Right forelimb (tissue), 1 donor: ENCODE measurements at places on chromosomes 6 and 20.

DNA sequence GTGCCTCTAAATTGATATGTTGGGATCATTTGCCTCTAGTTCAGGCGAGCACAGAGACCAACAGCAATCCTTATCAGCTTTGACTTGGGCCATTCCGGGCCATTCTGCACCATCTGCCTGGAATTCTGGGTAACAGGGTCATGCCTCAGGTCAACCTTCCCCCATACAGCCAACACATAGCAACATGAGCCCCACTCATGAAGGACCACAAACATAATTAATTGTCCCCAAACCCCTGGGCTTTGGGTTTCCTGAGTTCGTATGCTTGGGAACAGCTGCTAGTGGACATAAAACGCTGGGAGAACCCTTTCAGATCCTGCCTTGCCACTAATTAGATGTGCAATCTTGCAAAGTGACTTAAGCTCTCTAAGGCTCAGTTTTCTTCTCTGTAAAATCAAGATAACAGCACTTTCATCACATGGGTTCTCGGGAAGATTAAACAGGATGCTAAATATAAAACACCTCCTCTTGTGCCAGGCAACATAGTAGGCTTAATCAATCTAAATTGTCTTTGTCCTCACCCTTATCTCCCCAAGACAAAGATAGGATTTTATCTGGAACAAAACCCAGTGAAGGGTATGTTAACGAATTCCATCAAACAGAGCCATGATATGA, 426.5 kb downstream of the CD83 start:
- no peak for DNase-seq

DNA sequence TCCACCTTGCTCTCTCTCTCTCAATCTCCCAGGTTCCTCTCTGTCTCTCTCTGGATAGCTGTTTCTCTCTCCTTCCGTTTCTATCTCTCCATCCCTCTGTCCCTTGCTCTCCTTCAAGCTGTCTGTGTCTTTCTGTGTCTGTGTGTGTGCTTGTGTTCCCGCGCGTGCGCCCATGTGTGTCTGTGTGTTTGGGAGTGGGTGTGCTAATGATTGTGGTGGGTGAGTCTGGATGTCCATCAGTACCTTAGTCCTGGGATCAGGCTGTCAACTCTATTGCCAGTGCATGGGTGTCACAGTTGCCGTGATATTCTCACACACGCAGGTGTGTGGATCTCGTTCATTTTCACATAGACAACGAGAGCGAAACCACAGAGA, 1380.6 kb upstream of the DEFB115 start:
- no peak for DNase-seq

- no peak for DNase-seq
Observed at GRCh38 chr6:16398587-16398986, 160.2 kb downstream of the GMPR start.

- DNase-seq, result no peak
Observed at GRCh38 chr6:35651244-35651643, 37.5 kb downstream of the FKBP5 start.

DNA sequence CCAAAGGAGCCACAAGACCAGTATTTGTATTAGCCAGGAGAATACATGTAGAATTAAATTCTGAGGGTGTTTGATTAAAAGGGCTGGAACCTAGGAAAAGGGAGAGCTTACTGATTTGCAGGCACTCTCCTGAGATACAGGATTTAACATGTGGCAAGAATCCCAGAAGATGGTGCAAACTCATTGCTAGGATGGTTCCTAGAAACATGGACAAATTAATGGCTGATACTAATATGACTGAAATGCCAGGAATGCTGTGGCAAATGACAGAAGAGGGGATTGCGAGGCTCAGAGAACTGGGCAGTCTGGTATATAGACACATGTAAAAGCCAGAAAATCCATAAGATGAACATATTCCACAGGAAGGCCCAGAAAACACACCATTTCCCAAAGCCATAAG, 118.1 kb downstream of the RWDD2A start:
- DNase-seq, result no peak

DNA sequence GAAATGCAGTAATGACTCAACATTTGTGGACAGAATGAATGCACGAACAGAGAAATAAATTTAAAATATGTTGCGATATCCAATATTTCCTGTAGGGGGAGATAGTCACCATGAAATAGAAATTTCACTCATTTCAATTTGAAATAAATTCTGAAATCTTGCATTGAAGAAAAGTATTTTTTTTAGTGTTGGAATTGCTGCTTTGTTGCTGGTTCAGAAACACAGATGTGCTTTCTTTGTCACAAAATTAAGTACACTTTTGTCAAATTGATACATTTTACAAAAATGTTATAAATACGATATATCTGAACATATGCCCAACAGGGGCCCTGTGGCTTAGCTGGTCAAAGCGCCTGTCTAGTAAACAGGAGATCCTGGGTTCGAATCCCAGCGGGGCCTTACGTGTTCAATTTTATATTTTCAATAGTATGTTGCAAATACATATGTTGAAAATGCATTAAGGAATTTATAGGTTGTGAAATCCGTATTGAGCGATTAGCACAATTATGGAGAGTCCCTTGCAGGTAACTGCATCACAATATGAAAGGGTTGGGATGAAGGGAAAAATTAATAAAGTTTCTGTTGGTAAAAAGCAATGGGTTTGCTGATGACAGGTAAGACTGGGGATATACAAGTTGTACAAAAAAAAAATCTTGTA, 85.4 kb upstream of the PRSS16 start:
- DNase-seq, result no peak

DNA sequence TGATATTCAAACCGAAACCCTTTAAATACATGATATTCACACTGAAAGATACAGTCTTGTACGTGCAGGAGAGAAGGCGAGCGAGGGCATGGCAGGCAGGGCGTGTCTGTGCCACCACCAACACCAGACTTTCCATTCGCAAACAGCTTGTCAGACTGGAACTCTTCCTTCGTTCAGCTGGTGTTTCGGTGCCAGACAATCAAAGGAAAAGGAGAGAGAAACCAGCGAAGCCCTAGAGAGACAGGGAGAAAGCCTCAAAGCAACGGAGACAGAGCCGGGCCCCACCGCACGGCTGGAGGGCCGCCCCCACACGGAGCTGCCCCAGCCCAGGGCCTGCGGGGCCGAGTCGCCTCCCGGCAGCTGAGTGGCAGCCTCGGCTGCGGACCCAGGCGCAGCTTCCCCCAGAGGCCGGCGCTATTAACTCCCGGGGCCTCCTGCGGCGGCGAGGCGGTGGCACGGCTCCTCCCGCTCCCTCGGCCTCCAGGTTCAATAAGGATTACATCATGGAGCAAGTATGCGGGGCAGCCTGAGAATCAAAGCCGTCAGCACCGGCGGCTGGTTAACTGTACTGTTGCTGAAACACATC, 32.1 kb upstream of the NR2E1 start:
- DNase-seq, result peak; percentile 71

DNA sequence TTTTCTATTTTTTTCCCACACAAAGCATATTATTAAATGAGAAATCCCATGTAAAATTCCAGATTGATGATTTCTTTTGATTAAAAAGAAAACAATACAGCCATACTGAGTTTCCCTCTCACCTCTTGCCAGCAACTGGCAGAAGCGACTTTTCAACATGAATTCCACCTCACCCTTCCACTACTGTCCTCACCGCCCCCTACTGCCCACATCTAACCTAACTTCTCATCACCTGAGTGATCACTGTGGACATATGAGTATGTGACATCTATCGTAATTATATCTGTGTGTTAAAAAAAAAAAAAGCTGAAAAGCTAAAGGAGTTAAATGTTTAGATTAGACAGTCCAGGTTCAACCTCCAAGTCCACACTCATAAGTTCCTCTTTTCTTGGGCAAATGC, 528.6 kb downstream of the PRKN start:
- no peak for DNase-seq

GRCh38 chr6:7992002-7992815, 72.0 kb downstream of the BLOC1S5 start:
- no peak for DNase-seq

DNA sequence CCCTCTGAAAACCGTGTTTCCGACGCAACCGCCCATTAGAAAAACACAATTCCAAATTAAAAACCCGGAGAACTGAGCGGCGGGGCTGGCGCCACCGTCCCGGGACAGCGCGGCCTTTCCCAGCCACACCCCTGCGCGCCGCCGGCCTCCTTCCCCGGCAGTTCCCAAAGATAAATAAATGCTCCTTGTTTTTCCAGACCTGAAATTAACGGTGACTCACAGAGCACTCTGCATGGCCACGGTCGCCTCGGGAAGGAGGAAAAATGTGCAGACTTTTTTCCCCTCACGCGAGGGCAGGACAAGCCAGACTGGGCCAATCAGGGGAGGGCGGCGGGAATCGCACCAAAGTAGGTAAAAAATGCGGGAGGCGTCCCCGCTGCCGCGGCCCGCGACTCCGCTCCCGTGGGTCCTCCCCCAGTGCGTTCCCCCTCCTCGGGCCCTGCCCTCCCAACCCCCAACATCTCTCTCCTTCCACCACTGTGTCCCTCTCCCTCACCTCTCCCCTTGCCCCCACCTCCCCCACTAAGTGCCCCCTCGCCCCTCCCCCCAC, 828 bp upstream of the DSTN start:
- peak; percentile 86 for DNase-seq

DNA sequence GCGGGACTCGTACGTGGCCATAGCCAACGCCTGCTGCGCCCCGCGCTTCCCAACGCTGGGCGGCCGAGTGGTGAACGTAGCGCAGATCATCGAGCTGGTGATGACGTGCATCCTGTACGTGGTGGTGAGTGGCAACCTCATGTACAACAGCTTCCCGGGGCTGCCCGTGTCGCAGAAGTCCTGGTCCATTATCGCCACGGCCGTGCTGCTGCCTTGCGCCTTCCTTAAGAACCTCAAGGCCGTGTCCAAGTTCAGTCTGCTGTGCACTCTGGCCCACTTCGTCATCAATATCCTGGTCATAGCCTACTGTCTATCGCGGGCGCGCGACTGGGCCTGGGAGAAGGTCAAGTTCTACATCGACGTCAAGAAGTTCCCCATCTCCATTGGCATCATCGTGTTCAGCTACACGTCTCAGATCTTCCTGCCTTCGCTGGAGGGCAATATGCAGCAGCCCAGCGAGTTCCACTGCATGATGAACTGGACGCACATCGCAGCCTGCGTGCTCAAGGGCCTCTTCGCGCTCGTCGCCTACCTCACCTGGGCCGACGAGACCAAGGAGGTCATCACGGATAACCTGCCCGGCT, 3.4 kb downstream of the SLC32A1 start:
- no peak for DNase-seq

GRCh38 chr6:118708744-118709143, 57.4 kb upstream of the CEP85L start:
- DNase-seq, result no peak

- no peak for DNase-seq
Observed at GRCh38 chr6:81763051-81763450, 10.6 kb upstream of the TENT5A start.

DNA sequence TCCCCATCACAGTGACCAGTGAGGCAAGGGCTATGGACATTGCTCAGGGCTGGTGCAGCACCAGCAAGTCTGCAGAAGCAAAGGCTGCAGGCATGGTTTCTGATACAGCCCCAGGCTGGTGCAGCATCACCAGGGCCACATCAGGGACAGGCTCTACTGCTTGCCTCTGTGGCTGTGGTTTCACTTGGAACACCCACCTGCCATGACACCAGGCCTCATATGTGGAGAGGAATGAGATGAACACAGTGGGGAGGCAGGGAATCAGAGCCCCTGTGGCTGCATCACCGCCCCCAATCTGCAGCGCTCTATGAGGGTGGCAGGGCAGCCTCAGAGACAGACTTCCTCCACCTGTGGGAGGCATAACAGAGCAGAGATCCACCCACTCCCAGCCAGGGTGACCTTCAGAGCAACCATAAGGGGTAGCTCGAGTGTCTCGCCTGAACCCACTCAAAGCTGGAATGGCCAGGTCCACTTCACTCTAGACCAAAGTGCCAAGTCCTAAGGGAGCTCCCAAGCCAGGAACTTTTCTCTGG, 7.9 kb downstream of the RING1 start:
- peak; percentile 34 for DNase-seq

DNA sequence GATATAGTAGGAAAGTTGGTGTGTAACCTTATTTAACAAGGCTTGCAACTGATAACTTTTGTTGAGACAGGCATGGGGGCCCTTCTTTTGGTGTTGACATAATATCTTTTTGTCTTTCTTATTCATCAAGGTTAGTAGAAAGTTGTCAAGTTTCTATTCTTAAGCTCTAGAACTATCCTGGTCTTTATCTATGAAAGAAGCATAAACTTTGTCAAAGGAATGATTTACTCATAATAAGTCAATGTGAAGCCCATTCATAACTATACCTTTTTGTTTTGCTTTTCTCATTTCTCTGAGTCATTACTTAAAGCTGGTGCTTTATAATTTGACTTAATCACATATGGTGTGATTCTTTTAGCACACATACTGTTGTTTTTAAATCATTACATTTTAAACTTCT, 312.4 kb downstream of the UTRN start:
- no peak for DNase-seq

GRCh38 chr20:23988561-23988960, at the start of gene GGTLC1:
Gene GGTLC1, minus strand, starts transcription at chr20:23988779. Its CDS starts 2,168 bp downstream, at chr20:23986611.
- DNase-seq, result no peak

DNA sequence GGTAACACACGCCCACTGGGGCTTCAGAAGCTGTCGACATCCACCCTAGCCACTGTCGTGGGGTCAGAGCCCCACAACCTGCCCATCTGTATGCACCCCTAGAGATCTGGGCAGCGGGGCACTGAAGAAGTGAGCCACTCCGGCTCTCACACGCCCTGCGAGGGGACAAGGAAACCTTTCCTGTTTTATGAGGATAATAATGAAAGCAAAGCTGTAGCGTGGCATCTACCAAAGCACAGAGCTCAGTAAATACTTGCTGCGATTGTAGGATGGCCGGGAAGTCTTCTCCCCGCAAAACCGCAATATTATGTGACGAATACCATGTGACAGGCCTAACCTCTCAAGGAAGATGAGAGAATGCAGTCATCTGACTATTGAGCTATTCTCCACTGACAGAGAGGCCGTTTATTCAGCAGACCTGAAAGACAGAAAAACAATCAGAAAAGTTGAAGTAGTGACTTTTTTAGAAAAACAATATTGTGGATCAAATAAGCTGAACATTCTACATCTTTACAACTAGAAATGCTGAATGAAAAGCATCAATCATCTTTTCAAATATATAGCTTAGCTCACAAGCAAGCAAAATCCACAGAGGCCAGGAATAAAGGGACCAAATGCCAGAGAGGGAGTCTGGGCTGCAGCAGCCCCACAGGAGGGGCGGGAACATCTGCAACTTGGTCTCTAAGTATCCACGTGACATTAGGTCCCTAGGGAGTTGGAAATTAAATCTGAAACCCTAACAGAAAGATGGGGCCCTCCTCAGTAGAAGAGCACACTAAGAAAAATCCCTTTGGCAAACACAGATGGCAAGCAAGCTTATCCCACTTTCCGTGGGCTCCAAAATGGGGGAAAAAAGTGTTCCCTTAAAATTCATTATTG, 207.8 kb downstream of the TTLL2 start:
- no peak for DNase-seq

DNA sequence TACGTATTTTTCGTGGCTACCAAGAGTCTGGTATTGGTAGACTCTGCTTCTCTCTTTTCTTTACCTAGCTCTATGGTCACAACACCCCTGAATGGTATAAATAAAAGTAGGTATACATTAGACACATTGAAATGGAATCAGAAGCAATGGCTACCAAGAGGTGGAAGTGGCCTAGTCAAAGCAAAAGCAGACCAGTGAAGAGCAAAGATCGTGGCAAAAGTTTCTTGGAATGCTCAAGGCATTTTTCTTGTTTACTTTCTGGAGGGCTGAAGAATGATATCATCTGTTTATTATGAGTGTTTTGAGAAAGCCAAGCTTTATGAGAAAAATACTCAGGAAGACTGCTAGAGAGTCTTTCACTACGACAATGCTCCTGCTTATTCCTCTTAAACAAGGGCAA, 28.6 kb upstream of the MOCS1 start:
- no peak for DNase-seq

- DNase-seq, result no peak
Observed at GRCh38 chr6:120588424-120588823, 745.9 kb downstream of the TBC1D32 start.

- no peak for DNase-seq
Observed at GRCh38 chr6:132236744-132237143, 164.5 kb downstream of the MOXD1 start.
